Hindlimb muscle (tissue), 1 donor: ENCODE measurements at places on chromosomes 2 and 18.

DNA sequence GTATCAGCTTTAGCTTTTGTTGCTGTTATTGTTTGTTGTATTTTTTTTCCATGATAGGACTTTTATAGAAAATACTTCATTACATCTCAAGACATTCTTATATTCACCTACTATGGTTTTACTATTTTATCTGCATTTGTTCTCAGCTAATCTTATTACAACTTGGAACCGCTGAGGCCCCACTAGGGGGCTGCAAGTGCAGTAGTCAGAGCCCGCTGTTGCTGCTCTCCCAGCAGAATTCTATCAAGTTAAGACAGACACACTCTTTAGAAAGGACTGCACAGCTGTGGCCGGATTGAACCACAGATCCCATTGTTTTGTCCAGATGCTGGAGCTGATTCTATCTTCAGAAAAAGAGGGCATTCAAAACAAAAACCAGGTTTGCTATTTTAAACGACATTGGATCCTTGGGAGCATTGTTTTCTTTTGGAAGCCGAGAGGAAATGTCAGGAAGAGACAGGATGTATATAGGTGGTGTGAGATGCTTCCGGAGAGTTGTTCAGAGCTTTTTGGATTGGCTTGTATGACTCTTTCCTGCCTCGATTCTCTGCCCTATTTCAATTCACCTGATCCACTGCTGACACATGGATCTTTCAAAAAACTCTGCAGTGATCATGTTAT lies 105.7 kb upstream of the GAREM1 start:
- peak; percentile 29 for DNase-seq

DNA sequence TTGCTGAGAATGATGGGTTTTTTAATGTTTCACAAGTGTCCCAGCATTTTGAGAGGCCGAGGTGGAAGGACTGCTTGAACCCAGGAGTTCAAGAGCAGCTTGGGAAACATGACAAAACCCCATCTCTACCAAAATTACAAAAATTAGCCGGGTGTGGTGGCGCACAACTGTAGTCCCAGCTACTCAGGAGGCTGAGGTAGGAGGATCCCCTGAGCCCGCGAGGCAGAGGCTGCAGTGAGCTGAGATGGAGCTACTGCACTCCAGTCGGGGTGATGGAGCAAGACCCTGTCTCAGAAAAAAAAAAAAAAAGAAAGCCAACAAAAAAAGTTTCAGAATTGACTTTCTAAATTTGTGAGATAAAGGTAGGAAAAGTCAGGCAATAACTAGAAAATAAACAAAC lies 8.7 kb downstream of the TFCP2L1 start:
- DNase-seq: no peak

DNA sequence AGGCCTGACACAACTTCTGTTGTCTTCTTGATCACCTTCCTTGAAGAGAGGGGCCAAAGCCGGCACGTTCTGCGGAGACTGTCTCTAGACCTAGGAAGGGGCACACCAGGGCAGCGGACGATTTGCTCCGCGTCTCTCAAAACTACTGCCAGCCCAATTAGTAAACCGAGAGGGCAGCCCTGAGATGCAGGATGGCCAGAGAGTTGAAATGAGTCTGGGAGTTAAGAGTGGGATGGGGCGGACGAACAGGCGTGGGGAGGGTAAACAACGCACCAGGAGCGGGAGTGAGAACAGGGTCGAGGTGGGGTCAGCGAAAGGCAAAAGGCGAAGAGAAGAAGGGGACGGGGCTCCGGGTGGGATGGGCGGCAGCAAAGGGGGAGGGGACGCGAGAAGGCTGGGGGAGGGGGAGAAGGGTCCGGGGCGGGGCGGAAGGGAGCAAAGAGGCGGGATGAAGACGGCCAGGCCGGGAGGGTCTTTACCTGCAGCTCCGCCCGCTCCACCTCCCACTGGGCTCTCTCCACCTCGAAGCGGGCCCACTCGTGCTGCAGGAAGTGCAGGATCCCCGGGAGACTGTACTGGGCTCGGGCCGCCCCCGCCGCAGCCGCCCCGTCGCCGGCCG lies 476 bp downstream of the STRN start:
- DNase-seq: peak; percentile 61

DNA sequence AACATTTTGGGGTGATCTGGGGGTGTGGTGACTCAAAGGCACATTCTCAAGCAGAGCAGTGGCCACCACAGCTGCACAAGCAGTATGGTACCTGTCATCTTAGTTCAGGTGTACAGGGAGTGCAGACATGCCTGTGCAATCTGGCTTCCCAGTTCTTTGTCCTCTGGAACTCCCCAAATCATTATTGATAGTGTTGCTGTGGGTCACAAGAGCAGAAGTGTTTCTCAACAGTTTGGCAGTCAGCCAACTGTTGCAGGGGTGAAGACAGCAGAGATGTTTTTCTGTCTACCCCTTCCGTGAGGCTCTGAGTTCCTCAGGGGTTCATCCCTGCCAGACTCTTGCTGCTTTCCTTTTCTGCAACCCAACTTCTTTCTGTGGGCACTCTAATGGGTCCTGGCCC lies 206.5 kb upstream of the ZSWIM2 start:
- peak; percentile 21 for DNase-seq

GRCh38 chr18:9321736-9322135 lies 12.8 kb upstream of the TWSG1 start:
- no peak for DNase-seq

- no peak for DNase-seq
These were observed 88.6 kb upstream of the ZNF532 start for GRCh38 chr18:58776084-58776483.
